ENCODE measurements at places on chromosomes 12 and 14.

DNA sequence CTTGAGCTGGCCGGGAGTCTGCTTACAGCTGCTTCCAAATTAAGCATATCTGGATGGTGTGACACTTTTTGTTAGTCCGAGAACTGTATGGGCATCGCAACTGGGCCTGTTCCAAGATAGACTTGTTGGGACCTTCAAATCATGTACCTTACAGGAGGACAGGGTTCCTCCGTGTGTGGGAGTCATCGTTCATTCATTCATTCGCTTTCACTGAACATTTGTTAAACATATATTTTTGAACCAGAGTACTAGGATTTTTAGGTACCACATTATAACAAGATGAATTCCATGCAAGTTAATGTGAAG, 387 bp upstream of the IPO8 start:
- DNase-seq, result no peak

DNA sequence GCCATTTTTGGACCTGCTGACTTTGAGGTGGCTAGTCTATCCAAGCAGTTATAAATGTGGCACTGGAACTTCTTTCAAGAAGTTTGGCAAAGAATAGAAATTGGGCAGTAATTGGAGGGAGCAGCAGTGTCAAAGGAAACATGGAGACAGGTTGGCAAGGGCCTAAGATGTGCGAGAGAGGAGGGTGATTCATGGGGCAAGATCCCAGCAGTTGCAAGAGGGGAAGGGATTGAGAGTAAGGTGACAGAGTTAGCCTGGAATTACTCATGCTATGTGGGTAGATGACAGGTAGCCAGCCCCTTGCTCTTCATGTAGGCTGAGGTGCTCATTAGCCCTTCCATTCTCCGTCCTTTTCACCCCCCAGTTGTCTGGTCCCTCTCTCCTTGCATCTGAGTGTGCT, 42.2 kb downstream of the FBXL14 start:
- no peak for DNase-seq

DNA sequence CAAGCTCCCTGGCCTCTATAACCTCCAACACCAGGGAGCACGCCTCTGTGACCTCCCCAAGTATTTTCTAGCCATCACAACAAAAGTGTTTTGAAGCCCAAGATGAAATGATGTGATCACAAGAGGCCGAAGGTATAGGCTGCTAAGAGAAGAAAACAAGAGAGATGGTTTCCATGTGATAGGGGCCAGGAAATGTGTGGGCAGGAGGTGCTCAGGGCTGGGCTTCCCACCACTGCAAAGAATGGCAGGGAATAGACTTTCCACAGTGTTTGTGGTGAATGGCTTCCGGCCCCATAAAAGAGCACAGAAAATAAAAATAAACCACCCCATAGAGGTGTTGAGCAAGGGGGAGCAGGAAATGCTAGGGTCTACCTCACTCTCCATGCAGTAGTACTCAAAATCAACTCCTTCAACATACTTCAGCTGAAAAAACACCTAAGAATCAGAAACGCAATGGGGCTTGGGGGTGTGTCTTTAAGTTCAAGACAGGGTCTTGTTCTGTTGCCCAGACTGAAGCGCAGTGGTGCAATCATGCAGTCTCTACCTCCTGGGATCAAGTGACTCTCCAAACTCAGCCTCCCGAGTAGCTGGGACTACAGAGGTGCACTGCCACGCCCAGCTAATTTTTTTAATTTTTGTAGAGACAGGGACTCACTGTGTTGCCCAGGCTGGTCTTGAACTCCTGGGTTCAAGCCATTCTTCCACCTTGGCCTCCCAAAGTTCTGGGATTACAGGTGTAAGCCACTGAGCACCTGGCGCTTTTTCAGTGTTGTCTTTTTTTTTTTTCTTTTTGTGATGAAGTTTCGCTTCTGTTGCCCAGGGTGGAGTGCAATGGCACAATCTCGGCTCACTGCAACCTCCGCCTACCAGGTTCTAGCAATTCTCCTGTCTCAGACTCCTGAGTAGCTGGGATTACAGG, 27.1 kb downstream of the DAD1 start:
- peak; percentile 93 for DNase-seq

DNA sequence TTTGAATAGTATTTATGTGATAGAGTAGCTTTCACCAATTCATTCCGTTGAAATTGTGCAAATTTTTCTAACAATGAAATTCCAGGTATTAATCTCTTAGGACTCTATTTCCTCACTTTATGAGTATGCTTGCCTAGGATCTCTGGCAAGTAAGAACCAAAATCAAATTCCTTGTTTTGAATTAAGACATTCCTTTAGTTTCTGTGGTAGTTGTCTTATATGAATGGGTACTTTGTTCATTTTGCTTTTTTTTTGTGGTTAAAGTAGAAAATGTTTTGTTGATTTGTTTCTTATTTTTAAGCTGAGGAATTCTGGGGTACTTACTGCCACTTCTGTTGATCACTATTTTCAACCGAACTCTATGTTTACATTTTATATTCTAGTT, 59.8 kb downstream of the KITLG start:
- DNase-seq, result no peak

DNA sequence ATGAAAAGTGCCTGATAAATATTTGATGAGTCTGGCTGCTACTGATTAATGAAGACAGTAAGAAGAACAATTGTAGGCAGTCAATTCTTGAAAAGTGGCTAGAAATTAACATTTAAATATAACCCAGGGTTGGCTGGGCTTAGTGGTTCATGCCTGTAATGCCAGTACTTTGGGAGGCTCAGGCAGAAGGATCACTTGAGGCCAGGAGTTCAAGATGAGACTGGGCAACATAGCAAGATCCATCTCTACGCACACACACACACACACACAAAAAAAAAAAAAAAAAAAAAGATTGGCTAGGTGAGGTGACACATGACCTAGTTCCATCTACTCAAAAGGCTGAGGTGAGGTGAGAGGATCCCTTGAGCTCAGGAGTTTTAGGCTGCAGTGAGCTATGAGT, 7.9 kb upstream of the PLBD1 start:
- DNase-seq, result no peak

GRCh38 chr14:52879958-52880357, 70.9 kb downstream of the FERMT2 start:
- DNase-seq, result no peak

All from SIG-M5 (cell line).